ENCODE measurements at places on chromosomes 11 and 22.

GRCh38 chr11:24754406-24754805, 257.6 kb downstream of the LUZP2 start:
- DNase-seq, result no peak

- DNase-seq, result no peak
Measured at GRCh38 chr22:37020192-37020479, 594 bp downstream of the MPST start.

DNA sequence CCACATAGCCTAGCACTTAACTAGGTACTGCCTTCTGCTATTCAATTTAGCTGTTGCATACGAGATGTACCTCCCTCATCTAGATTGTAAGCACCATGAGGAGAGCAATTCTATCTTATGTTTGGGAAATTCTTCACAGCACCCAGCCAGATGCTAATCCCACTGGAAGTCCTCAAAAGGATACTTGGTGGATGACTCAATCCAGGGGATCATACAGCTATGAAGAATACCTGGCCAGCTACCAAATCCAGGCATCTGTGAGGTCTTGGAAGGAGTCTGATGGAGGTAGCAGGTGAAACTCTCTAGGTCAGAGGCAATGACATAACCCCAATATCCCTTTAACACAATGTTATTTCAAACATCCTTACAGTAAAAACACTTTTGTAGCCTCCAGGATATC, 167.8 kb upstream of the NCAM1 start:
- no peak for DNase-seq

GRCh38 chr11:126564566-126564965, 209.1 kb downstream of the ST3GAL4 start:
- DNase-seq, result no peak

- DNase-seq, result no peak
Measured at GRCh38 chr11:74641905-74642304, 49.5 kb downstream of the POLD3 start.

GRCh38 chr11:83612891-83613766, 327.0 kb upstream of the CCDC90B start:
- DNase-seq, result no peak

GRCh38 chr22:41146573-41146972, 54.2 kb downstream of the EP300 start:
- no peak for DNase-seq

- DNase-seq, result no peak
Measured at GRCh38 chr11:92854162-92854561, 115.3 kb upstream of the MTNR1B start.

DNA sequence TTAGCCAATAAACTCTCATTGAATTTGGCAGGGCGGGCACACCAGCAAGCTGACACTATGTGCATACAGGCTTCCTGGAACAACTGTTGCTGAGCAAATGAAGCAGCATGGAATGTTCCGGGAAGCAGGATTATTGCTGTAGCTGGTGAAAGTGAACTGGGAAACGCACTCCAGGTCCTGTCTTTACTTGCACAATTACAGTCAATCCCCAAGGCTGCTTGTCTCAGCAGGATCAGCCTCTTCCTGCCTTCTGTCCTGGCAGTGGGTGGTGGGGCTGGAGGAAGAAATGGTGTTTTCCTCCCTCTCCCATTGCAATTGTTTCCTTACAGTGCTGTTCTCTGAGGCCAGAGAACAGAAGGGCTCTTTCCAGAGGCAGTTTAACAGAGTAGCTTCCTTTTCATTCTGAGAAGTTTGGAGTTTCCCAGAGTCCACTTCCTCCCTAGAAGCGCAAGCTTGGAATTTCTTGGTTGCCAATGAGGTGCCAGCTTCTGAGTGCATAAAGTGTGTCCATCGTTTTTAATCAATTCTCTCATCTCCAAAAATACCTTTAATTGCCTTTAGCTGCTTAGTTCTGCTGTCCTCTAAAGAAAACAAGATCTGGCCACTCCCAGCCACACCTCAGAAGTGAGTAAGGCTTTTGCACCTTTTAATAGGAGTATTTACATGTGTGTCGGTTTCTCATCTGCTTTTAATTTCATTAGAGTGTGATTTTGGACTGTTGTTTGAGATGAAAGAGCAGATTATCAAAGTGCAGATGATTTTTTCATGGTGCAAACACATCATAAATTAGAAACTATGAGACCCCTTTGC, 19.9 kb downstream of the CD44 start:
- peak; percentile 77 for DNase-seq

- DNase-seq, result no peak
Measured at GRCh38 chr22:36439481-36440271, 41.8 kb downstream of the TXN2 start.

DNA sequence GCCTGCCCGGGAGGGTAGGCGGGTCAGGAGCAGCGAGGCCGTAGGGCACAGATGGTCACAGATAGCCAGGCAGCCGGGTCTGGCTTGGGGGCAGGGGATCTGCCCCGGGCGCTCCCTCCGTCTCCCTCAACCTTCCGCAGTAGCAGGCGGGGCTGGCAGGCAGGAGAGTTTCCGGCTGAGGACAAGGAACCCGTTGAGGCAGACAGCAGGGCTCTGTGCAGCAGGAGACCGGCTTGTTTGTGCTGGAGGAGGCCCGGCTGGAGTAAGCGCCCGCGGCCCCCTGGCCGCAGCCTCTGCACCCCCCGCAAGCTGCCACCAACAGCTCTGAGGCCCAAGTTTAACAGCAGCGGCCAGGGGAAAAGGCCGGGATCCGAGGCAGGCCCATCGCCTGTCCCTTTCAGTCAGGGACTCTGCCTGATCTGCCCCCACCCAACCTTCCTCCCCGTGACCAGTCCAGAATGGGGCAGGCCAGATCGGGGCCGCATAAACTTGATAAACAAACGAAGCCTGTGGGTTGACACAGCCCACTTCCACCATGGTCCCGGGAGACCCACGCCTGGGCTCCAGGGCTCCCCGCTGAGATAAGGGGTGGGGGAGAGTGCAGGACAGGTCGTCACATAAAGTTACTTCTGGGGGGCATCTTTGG, 13.6 kb downstream of the SCARF2 start:
- DNase-seq, result peak; percentile 39

- DNase-seq, result peak; percentile 54
Measured at GRCh38 chr22:37549704-37550059, 10.6 kb upstream of the CDC42EP1 start.

DNA sequence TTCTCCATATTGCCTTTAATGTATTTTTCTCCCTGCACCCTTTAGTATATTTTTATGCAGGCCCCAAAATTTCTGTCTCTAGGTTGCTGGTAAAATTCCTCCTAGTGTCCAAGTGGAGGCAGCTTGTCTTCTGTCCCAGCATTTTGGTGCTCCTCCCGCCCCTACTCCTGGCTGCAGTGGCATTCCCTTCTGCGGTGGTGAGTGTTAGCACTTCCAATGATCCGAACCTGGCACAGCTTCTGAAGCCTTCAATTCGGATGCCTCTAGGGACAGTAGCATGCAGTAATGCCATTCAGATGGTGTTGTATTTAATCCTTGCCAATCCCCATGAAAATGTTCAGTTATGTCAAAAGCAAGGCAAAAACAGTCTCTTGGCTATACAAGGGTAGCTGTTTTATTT, 5.9 kb downstream of the YWHAH start:
- DNase-seq, result no peak

GRCh38 chr11:36530840-36531239, 20.8 kb upstream of the TRAF6 start:
- no peak for DNase-seq

GRCh38 chr11:111206472-111206871, 39.1 kb upstream of the POU2AF2 start:
- DNase-seq, result no peak

DNA sequence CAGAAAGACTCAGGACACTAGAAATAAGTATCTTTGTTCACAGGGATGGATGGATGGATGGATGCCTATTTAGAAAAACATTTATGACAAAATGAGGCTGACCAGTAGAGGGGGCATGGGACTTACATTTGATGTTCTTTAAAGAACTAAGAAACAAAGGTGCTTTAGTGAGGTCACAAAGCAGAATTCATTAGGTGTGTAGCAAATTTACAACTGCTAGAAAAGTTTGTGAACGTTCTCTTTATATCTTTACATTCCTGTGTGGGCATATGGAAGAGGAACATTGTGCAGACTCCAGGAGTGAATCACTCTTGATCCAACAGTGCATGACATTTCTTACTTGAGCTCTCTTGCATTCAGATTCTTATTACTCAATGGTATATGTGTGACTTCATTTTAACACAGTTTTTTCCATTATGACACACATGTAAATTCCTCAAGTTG, 15.8 kb upstream of the SIK2 start:
- no peak for DNase-seq

GRCh38 chr22:27144321-27144720, 486.9 kb downstream of the MIAT start:
- no peak for DNase-seq

All from substantia nigra (tissue), 51 donors.